KG1 (cell line): ENCODE measurements at places on chromosomes 3 and 15.

- DNase-seq, result no peak
Observed at GRCh38 chr3:40054568-40055222, 245.3 kb downstream of the MYRIP start.

DNA sequence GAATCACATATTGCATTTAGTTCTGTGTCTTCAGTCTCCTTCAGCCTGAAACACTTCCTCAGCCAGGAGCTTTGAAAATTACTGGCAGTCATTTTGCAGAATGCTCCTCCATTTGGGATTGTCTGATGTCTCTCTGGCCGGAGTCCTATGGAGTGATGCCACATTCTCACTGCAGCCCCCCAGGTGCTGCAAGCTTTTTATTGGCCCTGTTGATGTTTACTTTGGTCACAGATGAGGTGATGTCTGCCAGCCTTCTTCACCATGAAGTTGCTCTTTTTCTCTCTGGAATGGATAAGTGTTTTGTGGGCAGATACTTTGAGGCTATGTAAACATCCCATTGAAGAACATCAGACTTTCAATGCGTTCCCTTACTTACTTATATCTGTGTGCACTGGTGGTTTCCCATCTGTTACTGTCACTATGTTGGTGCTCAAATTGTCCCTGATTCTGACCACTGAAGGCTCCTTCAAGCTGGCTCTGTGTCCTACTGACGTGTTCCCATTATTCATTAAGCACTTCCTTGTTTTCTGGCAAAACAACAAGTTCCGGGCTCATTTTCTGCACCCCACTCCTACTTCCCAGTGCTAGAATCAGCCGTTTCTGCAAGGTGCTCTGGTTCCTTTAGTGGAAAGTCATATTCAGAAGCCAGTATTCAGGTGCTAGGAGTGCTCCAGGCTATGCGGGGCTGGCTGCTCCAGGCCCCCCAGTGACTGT lies 1.4 kb upstream of the CLEC3B start:
- no peak for DNase-seq

GRCh38 chr3:59408047-59408624 lies 358.3 kb upstream of the CFAP20DC start:
- no peak for DNase-seq

- no peak for DNase-seq
Observed at GRCh38 chr3:104596551-104596950, 770.2 kb upstream of the ALCAM start.

GRCh38 chr3:153958635-153959595 lies 162.3 kb upstream of the ARHGEF26 start:
- DNase-seq, result no peak
